Stimulated activated CD4-positive, alpha-beta T cell treated with anti-CD3 and anti-CD28 coated beads, Interleukin-4, amount 100 ng/mL, for 48 hours (primary cell): ENCODE measurements at places on chromosomes 12 and 14.

DNA sequence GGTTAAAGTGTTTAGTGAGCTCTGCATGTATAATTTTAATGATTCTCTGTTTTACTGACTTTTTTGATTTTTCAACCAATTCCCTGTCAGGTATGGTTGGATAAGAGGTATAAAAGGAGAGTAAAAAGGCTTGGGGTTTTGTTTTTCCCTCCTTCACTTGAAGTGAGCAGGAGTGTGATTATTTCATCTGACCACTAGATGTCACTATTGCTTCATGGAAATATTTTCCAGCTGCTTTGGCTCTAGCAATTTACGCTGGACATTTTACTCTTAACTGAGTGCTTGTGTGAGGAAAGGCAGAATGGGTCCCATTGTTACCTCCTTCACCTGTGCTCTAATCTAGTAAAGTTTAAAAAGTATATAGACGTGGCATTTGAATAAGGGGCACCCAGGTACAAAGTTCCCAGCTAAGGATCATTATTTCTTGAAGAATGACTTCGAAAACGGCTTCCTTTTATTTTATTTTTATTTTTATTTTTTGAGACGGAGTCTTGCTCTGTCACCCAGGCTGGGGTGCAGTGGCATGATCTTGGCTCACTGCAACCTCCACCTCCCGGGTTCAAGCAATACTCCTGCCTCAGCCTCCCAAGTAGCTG lies 66.5 kb downstream of the TBC1D30 start:
- no peak for DNase-seq

- no peak for DNase-seq
Observed at GRCh38 chr12:132194556-132194955, 50.3 kb downstream of the NOC4L start.

- DNase-seq, result no peak
Observed at GRCh38 chr12:40827683-40828592, 135.7 kb downstream of the CNTN1 start.

- DNase-seq, result no peak
Observed at GRCh38 chr12:95351748-95352147, 122.2 kb upstream of the METAP2 start.

DNA sequence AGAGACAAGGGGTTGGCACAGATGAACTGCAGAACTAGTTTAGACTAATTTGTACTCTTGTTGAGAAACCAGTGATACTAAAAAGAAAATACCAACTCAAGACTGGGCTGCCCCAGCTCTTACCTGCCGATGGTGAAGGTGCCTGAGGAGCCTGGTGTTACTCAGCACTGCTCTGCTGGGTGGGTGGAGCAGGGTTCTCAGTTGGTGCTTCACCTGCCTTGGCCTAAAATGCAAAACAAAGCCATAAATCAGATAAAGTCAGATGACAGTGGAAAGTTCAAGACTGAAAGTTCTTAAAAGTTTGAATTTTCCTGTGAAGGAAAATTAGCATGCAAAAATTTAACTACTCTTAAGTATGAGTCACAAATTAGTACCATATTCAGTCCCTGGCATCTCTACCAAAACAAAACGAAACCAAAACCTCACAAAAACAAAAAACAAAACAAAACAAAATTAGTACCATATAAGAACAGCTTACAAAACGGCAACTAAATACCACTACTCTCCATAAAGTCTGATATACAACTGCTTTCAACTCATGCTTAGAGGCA lies 21.9 kb downstream of the YBX3 start:
- peak; percentile 16 for DNase-seq

- no peak for DNase-seq
Observed at GRCh38 chr14:69008421-69008884, 29.4 kb upstream of the ACTN1 start.
